ENCODE measurements at places on chromosomes 2 and 18. TPM values are rescaled to one million over a fixed set of nuclear protein-coding genes. Genes with fewer than 3 reads are reported as not detected.

GRCh38 chr2:222283634-222284033 lies 15.2 kb downstream of the PAX3 start:
- DNase-seq, result no peak

- DNase-seq, result no peak
Measured at GRCh38 chr2:158822193-158822592, 27.1 kb downstream of the DAPL1 start.

- no peak for DNase-seq
Measured at GRCh38 chr2:172047566-172048507, 37.5 kb upstream of the DLX1 start.

GRCh38 chr18:48116017-48116416 lies 185.6 kb upstream of the SMAD2 start:
- no peak for DNase-seq

The FTCDNL1 gene
- 1.4 TPM for polyA plus RNA-seq

The PID1 gene
- 25.2 TPM for polyA plus RNA-seq

The POMC gene
- 2.5 TPM for polyA plus RNA-seq
